ENCODE measurements at places on chromosomes 4 and X.

DNA sequence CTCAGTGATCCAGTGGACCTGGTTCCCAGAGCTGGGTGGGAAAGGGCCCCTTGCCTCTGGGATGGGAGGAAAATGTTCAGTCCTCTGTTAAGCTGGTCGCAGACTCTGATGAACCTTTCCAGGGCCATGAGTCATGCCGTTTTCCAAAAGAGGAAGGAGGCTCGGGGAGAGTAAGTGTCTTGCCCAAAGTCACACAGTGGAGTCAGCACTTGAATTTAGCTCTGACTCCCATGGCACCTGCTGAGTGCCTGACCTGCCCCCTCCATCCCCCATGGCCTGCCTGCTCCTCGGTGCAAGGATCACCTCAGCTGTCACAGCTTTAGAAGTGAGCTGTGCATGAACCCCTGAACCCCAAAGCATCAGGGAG, 14.0 kb upstream of the KIAA0232 start:
- no peak for DNase-seq

DNA sequence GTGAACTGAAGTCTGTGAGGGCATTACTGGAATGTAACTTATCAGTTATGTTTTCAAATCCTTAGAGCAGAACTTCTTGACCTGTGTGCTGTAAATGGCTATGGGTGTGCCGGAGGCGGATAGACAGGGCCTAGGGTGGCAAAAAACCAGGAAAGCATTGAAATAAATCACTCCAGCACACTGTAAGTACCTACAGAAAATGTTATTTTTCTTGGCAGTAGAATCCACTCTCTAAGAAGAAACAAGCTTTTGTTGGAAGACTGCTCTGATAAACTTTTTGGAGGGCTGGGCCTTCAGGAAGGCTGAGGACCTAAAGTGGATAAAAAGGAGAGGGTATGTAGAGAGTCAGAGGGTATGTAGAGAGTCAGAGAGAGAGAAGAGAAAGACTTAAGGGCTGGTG, 14.9 kb downstream of the CPE start:
- no peak for DNase-seq

GRCh38 chr4:168694667-168695066, 197.8 kb downstream of the PALLD start:
- no peak for DNase-seq

DNA sequence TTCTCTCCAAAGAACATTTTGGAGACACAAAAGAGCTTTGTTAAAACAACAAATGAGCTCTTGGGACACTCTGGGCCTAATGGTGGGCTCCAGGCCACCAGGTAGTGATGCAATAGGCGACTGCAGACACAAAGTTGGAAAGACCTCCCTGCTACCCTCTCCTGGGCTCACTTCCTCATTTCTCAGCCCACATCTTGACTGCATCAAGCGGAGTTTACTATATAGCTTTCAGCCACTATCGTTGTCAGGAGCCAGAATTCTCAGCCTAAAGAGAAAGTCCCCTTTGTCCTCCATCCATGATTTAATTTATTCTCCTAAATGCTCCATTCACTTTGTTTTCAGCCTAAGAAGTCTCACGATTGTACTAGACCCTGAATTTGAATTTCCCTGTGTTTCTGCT, 114.9 kb downstream of the EFHC2 start:
- no peak for DNase-seq

- peak; percentile 22 for DNase-seq
Observed at GRCh38 chr4:170853422-170854021, 763.8 kb upstream of the AADAT start.

- no peak for DNase-seq
Observed at GRCh38 chrX:139759637-139760036, 51.7 kb upstream of the MCF2 start.
